ENCODE measurements at places on chromosomes 12 and 14.
A peak's percentile ranks its signal among the peaks of the same experiment; 100 is the strongest.

DNA sequence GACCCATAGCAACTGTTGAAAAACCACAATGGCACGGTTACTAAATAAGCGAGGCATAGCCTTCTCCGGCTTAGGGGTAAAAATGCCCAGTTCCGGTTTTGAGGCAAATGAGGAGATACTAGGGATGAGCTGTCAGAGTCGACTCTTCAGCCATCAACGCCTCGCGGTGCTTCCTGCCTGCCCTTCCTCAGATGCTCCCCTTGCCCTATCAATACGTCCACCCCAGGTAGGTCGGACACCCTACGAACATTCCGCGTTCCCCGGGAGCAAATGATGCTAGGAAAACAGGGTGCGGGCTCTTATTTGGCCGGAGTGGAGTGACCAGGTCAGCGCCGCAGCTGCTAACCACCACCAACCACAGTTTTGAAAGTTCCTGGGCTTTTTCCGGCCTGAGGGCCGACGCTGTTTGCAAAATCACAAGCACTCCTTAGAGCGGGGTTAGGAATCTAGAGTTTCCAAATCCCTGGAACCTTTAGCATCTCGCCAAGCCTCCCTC, 1.2 kb downstream of the SRSF9 start:
- DNase-seq = peak; percentile 60

DNA sequence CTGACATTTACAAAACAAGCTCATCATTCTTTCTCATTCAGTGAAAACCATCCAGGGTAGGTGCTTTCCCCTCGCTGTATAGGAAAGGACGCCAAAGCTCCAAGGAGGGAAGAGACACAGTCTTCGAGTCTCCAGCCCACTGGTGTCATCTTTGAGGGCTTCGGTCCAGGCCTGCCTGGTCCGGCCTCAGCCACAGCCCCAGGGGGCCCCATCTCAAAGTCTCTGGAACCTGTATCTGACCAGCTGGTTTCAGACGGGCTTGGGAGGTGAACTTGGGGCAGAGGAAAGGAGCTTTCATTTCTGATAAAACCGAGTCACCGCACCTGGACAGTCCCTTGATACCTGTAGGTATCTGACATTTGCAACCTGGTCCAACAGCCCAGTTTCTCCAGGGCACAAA, 229.5 kb upstream of the RTL1 start:
- no peak for DNase-seq

GRCh38 chr14:73785336-73785833, 66.2 kb upstream of the PTGR2 start:
- peak; percentile 50 for DNase-seq

- no peak for DNase-seq
These were observed 5.1 kb upstream of the CNIH1 start for GRCh38 chr14:54446161-54446693.

- DNase-seq = no peak
These were observed 113.8 kb downstream of the EGLN3 start for GRCh38 chr14:33836900-33837577.

GRCh38 chr14:33377596-33378390, 439.1 kb downstream of the NPAS3 start:
- no peak for DNase-seq

DNA sequence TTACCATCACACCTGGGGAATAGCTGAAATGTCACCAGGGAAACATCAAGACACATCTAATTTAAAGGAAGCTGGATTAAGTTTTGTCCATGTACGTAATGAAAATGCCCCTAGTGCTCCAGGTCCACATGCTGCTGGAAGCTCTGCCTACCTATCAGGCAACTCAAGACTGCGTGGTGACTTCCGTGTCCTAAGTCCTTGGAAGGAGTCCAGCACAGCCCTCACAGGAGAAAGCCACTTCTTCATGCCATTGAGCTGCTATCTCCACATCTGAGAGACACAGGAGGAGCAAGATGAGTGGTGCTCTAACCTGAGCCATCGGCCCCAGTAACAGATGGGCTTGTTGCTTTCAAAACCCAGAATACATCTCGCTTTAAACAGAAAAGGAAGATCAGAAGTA, 316.4 kb downstream of the DPF3 start:
- no peak for DNase-seq

- no peak for DNase-seq
These were observed 1.9 kb downstream of the CCNB1IP1 start for GRCh38 chr14:20331053-20331613.

- no peak for DNase-seq
These were observed 166.9 kb upstream of the LRIG3 start for GRCh38 chr12:59087077-59087673.

DNA sequence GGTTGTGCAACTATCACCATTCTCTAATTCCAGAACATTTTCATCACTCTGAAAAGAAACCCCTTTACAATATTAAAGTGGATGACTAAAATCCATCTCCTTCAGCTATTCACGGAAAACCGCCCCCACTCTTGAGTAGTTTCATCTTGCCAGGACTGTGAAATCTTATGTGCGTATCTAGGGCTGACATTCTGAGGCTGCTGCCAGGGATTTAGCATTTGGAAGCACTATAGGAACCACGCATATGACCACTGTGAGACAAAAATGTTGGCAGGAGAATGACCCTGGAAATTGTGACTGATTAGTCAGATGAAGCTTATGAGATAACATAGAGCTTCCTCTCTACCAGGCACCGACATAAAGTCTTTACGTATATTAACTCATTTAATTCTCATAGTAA, 305.2 kb upstream of the PDE3A start:
- DNase-seq = no peak

DNA sequence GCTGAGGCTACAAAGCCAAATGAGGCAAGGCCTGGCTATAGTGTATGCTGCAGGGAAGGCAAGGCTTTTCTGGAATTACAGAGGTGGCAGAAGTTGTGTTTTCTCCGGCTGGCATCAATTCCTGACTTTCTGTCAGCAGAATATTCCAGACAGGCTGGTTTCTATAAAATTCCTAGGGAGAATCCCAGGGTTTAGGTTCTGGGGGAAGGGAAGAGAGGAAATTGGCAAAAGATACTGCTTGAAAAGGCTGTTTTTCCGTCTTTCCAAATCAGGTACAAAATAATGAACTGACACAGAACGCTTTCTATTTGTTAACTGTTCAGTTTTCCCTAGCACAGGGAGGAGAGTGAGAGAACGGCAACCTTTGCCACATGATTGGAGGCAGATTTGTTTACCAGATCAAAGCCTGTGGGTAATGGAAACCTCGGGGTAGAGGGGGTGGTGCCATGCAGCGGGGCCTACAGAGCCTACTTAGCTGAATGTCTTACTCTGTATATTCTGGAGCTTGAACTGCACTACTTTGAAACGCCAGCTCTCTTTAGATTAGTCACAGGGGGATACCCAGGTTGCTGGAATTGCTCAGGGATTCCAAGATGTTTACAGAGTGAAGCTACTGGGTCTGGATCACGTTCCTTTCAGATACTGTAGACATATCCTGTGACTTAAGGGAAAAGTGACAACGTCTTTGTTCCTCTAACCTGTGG, 65.8 kb upstream of the DACT1 start:
- peak; percentile 56 for DNase-seq

DNA sequence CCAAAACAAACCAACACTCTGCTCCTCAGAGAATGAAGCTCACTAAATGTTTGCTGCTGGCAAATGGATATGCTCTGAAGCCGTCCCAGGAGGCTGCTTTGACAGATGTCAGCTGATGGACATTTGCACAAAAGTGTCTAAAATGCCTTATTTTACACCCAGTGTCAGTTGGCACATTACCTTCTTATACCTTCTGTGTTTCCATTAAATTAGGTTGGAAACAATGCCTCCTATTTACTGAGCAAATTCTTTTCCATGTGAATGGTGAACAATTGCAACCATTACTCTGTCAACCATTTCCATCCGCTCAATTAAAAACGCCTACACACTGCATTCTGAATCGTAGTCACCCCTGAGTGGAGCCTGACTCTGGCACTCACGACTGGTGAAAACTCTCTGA, 1679.9 kb upstream of the FLRT2 start:
- DNase-seq = no peak

DNA sequence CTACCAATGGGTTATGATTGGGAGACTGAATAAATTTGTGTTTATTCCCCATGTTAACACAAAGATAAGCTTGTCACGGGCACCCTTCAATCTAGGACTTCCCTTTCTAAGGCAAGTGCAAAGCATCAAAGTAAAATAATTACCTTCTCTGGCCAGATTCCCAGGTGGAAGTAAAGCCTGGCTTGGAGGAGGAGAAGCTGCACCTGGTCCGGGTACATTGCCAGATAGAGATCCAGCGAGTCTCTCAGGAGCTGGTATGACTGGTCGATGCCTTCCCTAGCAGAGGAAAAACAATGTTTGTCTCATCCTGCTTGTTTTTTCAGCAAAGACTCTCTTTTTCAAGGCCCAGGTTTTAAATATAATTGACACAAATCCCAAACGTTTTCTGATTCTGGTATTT, 24.9 kb downstream of the FBXO21 start:
- no peak for DNase-seq

- DNase-seq = no peak
These were observed 68.9 kb downstream of the ALG10B start for GRCh38 chr12:38385486-38385885.

DNA sequence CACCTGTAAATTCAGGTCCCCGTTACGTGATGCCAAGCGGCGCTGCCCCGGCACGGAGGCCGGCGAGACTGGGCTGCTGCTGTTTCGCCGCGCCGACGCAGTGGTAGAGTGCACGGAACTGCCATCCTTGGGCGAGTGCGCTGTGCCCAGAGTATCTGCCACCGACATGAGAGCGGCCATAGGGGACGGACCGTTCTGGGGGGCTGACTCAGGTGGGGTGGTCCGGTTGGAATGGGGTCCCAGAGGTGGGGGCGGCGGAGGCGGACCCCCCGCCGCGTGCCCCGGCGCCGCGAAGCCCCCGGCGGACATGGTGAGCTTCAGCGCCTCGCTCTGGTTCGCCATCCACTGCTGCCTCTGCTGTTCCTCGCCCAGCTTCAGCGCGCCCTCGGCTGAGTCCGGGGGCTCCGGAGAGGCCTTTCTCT, 2.8 kb downstream of the IRF2BPL start:
- no peak for DNase-seq

- DNase-seq = no peak
These were observed 46.0 kb upstream of the DYNC1H1 start for GRCh38 chr14:101918065-101918989.

- DNase-seq = no peak
These were observed 2.9 kb upstream of the CLMN start for GRCh38 chr14:95322651-95323050.

DNA sequence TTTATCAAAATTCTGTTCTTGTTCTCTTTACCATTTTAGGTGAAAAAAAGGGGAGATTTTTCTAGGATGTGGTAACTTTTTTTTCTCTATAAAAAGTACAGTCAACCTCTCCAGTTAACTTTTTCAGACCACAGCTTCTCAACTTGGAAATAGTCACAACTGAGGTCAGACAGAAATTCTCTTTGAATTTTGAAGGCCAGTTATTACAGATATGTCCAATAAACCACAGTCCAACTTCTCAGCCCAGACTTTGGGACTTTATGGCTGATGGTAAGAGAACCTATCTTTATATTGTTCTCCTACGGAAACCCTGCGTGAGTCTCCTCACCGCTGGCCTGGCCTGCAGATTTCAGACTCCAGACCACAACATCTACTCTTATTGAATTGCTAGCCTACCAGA, 176.7 kb downstream of the DACT1 start:
- DNase-seq = no peak

GRCh38 chr12:271161-271560, 8.5 kb upstream of the SLC6A13 start:
- DNase-seq = no peak

DNA sequence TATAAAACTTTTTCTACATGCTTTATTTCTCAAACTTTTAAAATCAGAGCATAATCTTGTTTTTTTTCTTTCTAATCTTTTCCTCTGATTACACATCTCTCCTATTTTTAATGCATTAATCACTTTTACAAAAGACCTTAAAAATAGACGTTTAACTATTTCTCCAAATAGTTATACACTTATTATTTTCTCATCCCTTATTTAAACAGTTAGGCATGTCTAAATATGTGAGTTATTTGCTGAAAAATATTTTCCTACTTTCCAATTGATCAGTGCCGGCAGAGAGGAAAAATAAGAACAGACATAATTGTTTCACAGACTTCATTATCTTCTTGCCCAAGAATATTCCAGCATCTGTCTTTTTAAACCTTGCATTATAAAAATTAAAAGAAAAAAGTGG, 28.7 kb upstream of the RHOJ start:
- DNase-seq = no peak

DNA sequence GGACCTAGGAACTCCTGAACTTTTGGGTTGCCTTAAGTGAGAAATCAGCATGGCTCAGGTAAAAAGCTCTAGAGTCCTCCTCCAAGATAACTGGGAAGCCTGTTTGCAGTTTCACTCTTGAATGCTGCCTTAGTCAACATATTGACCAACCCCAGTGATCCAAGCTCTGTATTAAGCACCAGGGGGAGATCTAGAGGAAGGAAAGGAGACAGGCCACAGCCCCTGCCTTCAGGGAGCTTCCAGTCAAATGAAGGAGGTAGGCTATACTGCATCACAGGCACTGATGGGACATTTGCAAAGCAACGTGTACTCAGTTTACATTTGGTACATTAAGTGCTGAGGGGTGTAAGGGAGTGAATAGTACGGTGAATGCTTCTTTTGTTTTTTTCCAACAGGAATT, 1.2 kb upstream of the CSAD start:
- DNase-seq = no peak

GRCh38 chr14:94066089-94066676, 14.8 kb downstream of the DDX24 start:
- no peak for DNase-seq

GRCh38 chr12:89927226-89927698, 218.6 kb upstream of the ATP2B1 start:
- DNase-seq = no peak

GRCh38 chr12:89756585-89757398, 48.2 kb upstream of the ATP2B1 start:
- no peak for DNase-seq

GRCh38 chr14:52780893-52781292, 10.5 kb downstream of the GNPNAT1 start:
- no peak for DNase-seq

DNA sequence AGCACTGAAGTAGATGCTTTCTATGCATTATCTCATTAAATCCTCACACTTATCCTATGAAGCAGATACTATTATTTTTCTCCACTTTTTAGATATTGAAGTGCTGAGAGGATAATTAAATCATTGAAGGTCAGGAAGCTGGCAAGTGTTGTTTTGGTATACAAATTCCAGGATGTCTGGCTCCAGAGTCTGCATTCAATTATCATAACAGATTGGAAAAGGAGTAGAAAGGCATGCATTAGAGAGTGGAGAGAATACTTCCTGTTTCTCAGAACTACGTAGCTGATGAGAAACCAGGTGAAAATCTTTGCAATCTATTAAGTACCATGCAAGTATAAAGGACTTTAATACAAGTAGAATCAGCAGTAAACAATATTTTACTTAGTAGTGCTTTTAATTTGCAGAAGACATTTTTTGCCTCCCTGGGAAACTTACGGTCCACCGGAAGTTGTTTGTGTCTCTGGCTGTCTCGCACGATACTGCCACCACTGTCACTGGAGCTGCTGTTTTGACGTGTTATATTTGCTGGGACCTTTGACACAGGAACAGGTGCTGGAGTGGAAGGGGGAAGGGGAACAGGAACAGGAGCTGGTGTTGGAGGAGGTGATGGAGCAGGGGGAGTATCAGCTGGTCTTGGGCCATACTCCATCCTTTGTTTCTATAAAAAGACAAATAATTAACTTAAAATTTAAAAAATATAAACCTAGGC, 158.0 kb downstream of the EPS8 start:
- no peak for DNase-seq

All from stimulated activated CD8-positive, alpha-beta memory T cell treated with anti-CD3 and anti-CD28 coated beads, Interleukin-4, amount 100 ng/mL, for 48 hours (primary cell).